ENCODE measurements at places on chromosomes 4 and X.
A peak's percentile ranks its signal among the peaks of the same experiment; 100 is the strongest.

DNA sequence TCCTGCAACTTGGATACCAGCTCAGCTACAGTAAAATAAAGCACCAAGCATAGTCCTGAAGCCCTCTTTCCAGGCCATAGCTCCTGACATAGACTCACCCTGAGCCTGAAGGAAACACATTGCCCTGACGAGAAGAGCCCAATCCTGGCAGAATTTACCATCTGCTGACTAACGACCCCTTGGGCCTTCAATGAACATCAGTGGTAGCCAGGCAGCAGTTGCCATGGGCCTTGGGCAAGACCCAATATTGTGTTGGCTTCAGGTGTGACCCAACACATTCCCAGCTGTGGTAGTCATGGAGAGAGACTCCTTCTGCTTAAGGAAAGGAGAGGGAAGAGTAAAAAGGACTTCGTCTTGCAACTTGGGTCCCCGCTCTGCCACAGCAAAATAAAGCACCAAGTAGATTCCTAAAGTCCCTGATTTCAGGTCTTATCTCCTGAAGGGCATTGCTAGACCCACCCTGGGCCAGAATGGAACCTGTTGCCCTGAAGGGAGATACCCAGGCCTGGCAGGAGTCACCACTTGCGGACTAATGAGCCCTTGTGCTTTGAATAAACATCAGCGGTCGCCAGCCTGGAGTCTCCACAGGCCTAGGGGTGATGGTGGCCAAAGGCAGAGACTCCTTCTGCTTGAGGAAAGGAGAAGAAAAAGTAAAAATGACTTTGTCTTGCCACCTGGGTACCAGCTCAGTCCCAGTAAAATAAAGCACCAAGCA lies 902.6 kb downstream of the C4orf33 start:
- DNase-seq: no peak

- DNase-seq: no peak
Observed at GRCh38 chr4:169094656-169095231, 84.7 kb upstream of the CBR4 start.

- no peak for DNase-seq
Observed at GRCh38 chr4:55807556-55807955, 12.0 kb upstream of the EXOC1L start.

DNA sequence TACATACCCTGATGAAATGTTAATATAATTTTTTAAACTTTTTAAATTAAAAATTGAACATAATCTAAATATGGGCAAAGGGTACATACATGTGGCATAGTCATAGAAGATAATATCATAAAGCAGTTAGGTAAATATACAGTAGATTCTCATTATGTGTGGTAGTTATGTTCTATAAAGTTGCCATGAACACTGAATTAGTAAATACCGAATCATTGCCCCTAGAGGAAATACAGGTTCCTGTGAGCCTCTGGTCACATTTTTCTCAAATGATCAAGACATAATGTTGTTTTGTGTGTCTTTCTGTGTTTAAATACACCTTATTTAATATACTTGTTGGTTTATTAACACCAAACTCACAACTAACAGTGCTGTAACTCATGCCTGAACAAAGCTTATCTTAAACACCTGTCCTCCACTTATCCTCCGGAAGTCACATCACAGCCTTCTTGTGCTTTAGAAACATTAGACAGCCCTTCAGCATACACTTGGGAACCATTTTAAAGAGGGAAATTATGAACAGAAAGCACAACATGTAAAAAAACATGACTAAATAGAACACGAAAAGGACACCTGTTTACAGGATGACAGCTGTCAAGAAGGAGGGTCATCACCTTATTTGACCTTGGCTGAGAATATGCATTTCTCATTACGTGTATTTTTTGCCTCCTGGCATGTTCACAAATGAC lies 169.4 kb upstream of the NAP1L5 start:
- peak; percentile 63 for DNase-seq

- DNase-seq: no peak
Observed at GRCh38 chr4:74379912-74380311, 15.0 kb downstream of the EREG start.

- DNase-seq: no peak
Observed at GRCh38 chrX:646796-647195, 16.2 kb downstream of the SHOX start.

DNA sequence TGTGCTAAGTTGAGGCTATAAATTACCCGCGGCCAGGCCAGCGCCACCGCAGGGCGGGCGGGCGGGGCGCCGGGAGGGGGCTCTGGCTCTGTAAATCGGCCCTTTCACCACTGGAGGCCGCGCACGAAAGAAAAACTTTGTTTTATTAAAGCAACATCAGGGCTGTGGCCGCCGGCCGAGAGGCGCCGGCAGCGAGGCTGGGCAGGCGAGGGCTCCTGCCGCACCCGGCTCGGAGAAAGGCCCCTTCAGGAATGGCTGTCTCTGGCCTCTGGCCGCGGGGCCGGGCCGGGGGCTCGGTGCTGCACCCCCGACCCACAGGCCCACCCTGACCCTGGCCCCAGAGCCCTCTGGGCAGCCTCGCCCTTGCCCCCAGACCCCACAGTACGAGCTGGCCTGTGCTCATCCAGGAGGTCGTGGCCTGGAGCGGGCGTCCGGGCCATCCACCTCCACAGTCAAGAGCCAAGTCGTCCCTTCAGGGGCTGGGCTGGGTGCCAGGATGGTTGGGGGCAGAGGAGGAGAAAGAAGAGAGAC lies 29.5 kb upstream of the FGFR3 start:
- peak; percentile 72 for DNase-seq

DNA sequence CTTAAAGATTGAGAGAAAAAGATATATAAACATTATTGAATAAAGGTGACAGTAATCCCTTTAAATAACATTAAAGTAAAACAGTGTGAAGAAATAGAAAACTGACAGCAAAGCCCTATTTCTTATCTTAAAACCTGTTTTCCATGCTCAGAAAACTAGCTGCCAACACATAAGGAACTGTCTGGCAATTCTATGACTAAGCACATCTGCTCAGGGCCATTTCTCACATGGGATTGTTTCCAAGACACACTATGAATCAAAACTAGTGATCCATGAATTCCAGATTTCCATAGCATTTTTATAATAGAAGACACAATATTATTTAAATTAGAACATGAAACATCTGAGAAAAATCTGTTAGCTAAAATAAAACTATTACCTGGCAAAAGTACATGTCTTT lies 113.4 kb downstream of the SCLT1 start:
- peak; percentile 88 for DNase-seq

DNA sequence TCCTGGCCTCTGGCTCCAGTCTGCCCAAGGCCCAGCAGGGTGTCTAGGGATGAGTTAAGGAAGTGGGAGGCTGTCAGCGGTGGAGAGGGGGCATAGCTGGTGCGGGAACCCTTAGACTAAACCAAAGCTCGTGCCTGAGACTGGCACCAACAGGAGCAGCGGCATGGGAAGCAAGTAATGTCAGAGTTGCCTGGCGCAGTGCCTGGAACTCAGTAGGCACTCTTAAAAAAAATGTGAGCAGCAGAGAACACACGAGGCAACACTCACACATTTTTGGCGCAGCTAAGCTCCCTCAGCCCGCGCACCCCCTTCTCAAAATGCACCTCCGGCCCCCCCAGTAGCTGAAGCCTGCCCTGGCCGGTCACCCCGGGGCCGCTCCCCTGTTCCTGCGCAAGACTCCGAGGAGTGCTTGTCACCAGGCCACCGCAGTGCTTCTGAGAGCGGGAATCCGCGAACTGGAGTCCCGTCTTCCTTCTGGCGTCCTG lies 583 bp downstream of the GABRE start:
- DNase-seq: peak; percentile 55

GRCh38 chr4:119725688-119726330 lies 97.2 kb upstream of the PDE5A start:
- peak; percentile 60 for DNase-seq

DNA sequence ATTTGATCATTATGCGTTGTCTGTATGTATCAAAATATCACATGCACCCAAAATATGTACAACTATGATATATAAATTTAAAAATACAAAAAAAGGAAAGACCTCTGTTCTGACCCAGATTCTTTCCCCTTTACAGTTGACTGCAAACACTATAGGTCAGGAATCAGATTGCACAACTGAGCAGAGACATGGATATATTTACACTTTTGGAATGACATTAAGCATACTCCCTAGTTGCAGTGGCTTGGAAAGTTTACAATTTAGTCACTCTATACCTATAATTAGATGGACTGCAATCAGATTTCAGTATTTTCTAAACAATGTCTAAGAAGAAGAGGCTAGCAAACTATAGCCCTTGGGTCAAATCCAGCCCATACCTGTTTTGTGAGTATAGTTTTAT lies 98.5 kb upstream of the INPP4B start:
- DNase-seq: no peak

- DNase-seq: no peak
Observed at GRCh38 chr4:11720292-11720691, 291.6 kb upstream of the HS3ST1 start.

- DNase-seq: no peak
Observed at GRCh38 chr4:120613778-120614177, 308.7 kb downstream of the PRDM5 start.

GRCh38 chrX:44723426-44723825 lies 120.4 kb upstream of the DUSP21 start:
- no peak for DNase-seq

DNA sequence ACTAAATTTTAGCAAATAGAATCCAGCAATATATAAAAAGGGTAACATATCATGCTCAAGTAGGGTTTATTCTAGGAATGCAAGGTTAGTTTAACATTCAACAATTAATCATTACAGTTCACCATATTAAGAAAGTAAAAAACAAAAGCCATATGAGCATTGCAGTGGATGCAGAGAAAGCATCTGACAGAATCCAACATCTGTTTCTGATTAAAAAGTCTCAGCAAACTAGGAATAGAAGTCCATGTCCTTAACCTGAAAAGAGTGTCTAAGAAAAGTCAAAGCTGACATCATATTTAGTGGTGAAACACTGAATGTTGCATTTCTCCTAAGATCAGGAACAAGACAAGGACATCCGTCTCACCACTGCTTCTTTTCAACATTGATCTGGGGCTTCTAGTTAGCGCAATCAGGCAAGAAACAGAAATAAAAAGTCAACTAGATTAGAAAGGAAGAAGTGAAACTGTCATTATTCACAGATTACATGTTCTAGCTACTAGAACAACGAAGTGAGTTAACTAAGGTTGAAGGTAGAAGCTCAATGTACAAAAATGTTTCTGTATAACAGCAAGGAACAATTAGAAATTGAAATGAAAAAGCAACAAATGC lies 49.3 kb downstream of the MRPL1 start:
- DNase-seq: peak; percentile 76

DNA sequence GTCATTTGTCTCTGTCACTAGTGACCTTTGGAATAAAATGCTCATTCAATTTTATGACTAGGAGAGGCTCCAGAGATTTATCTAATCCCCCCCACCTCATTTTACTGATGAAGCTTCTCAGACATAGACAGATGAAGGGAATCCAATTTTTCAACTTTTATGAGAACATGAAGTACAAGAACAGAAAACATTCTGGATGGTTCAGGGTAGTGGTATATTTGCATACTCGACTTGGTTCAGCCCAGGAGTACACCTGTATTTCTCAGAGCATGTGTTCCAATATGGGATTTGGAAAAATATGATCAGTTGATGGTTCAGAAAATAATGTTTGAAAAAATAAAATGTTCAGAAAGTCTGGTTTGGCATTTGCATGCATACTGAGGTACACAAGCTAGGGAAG lies 131.4 kb upstream of the GALNT7 start:
- DNase-seq: no peak

DNA sequence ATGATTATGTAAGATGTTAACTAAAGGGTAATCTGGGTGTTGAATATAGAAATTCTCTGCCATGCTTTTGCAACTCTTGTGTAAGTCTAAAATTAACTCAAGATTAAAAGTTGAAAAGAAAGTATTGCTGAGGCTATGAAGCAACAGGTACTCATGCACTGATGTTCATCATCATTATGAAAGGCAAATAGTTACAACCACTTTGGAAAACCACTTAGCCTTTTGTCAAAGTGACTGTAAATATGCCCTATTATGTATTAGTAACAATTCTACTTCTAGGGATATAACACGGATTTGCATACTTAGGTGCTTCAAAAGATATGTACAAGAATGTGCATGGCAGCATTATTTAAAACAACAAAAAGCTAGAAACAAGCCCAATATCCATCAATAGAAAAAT lies 227.8 kb upstream of the CXXC4 start:
- DNase-seq: no peak

- DNase-seq: no peak
Observed at GRCh38 chr4:138492176-138492575, 250.0 kb upstream of the SLC7A11 start.

DNA sequence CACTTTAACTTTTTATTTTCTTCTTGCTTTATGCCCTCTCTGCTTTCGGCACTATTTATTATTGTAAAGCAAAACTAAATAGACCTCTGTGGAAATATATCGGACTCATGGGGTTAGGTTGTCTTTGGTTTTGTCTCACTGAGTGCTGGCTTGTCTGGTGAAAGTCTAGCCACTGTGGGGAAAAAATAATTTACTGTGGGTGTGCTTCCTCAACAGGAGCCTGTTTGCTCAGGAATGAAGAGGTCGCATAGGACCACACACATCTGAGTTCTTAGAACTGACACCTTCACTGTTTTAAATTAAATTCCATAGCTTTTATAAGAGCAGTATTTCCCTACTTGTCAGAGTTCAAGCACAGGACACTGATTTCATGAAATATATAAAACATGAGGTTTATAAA lies 103.0 kb upstream of the BMPR1B start:
- no peak for DNase-seq

GRCh38 chrX:68997511-68997910 lies 167.7 kb downstream of the PJA1 start:
- no peak for DNase-seq

DNA sequence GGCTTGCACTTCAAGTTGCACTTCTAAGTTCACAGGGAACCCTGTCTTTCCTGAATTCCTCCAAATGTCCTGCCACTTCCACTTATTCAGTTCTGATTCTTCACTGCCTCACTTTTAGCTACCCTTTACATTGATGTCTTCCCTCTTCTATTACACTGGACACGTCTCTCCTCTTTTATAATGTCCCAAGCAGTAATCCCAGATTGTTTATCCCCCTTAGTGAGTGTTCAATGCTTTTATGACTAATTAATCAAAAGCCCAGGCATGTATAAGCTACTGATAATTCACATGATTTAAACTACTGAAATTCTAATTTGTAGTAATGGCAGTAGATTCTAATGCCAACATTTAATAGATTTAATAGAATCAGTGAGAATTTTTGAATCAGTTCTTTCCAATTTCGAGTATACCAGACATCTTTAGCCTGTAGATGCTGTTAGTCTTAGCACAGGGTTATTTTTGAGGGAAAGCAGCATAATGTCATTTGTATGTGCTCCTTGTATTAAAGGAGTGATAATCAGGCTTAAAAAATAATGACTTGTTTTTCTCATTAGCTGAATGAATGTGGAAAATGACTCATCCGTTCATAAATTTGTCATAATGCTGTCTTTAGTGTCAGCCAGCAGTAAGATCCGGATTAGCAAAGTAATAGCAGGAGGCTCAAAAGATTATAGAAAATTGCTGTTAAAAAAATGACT lies 703.1 kb downstream of the CENPC start:
- no peak for DNase-seq

GRCh38 chr4:47577779-47578553 lies 92.9 kb downstream of the ATP10D start:
- peak; percentile 57 for DNase-seq
